ENCODE measurements at places on chromosomes 12 and 14. TPM values are rescaled to one million over a fixed set of nuclear protein-coding genes. Genes with fewer than 3 reads are reported as not detected.

GRCh38 chr14:55138091-55138490 is 9.0 kb downstream of the LGALS3 start:
- peak; percentile 83 for DNase-seq

- no peak for DNase-seq
These were observed 2.1 kb upstream of the PLEK2 start for GRCh38 chr14:67413806-67414769.

Gene RBM19
- 24.2 TPM for total RNA-seq

Gene FANCM
- total RNA-seq, result 7.7 TPM

Gene SERPINA5
- 4.1 TPM for total RNA-seq

DNA sequence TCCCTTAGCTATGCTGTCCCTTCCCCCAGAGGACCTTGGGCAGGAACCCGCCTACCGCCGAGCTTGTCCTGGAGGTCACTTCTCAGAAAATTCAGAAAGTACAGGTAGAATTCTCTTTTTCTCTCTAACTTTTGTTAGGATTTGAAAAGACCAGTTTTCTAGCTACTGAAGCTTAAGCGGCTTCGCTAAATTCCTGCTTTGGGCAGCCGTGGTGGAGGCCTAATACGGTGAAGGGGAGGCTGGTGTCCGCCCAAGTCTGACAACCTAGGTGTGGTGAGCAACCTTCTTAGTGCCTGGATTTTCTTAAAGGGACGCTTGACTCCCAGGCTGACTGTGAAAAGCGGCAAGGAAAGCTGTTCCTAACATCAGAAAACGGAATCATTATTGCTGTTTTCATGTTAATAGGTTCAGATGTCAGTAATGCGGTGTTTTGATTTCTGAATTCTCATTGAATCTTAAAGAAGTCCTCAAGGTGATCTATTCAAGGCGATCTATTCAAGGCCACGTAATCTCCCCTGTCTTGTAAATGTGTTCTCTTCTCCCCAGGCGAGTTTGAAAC is 835 bp downstream of the FGD4 start:
- no peak for DNase-seq

DNA sequence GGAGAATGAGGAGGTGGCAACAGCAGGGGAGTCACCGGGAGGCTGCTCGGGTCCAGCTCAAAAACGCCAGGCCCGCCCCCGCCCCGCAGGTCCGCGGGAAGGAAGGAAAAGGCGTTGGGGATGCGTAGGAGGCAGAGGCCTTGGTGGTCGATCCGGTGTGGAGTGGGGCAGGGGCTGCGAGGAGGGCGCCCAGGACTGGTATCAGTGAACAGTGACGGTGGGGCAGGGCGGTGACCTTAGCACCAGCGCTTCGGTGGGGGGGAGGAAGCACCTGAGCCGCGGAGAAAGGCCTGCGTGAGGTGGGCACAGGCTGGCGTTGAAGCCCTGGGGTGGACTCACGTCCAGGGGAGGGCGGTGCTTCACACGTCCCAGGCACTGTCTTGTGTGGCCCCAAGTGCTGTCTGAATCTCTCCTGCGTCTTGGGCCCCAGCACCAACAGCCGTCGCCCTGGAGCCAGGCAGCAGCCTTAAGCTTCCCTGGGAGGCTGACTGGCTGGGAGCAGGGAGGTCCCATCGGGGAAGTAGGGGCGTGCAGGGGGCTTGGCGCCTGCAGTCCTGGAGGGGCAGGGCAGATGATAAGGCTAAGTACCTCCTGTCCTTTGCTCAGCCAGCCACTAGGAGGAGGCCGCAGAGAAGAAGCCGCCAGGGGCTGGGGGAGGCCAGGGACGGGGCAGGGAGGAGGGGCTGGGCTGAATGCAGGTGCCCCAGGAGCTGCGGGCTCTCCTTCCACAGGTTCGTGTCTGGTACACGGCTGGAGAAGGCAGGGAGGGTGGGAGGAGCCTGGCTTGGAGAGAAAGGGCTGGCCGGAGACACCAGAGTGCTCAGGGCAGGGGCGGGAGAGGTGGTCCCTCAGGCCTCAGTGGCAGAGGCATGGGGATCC is 26.5 kb downstream of the ZBTB42 start:
- DNase-seq, result no peak

- no peak for DNase-seq
These were observed 555.1 kb downstream of the FOXG1 start for GRCh38 chr14:29321646-29322045.

DNA sequence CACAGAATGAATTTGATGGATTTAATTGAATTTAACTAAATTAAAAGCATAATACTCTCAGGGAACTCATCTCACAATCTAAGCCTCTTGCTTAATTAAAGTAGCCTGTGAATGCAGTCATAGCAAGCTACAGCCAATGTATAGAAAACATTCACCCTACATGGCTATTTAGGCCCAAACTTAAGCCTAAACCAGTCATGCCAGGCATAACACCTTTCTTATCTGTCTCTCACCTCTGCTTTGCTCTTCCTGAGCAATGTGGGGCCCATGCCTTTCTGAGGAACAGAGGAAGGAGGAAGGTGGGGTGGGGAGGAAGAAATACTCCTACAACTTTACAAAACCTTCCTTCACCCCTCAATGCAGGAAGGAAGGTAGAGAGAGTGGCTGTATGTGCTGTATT is 29.1 kb downstream of the IFNG-AS1 start:
- DNase-seq, result no peak

DNA sequence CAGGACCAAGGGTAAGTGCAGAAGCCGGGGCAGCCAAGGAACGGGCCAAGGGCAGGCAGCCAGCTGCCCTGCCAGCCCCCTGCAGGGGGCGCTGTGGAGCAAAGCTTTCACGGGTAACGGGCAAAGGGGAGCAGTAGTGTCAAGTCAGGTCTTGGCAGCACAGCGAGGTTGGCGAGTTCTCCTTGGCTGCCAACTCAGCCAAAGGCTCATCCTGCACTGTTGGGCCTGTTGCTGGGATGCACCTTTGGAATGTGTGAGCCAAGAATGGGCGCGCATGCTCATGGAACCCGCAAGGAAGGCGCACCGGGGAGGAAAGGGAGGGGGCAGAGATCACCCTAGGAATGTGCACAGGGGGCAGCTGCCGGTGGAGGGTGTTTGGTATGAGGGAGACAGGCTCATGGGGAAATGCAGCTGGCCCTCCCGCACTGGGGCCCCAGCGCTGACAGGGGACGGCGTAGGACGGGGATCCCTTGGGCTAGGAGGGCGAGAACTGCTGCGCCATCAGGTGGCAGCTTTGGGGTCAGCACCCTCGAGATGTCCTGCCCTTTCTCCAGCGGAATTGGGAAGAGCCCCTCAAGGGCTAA is 138.0 kb downstream of the ASCL4 start:
- peak; percentile 42 for DNase-seq

DNA sequence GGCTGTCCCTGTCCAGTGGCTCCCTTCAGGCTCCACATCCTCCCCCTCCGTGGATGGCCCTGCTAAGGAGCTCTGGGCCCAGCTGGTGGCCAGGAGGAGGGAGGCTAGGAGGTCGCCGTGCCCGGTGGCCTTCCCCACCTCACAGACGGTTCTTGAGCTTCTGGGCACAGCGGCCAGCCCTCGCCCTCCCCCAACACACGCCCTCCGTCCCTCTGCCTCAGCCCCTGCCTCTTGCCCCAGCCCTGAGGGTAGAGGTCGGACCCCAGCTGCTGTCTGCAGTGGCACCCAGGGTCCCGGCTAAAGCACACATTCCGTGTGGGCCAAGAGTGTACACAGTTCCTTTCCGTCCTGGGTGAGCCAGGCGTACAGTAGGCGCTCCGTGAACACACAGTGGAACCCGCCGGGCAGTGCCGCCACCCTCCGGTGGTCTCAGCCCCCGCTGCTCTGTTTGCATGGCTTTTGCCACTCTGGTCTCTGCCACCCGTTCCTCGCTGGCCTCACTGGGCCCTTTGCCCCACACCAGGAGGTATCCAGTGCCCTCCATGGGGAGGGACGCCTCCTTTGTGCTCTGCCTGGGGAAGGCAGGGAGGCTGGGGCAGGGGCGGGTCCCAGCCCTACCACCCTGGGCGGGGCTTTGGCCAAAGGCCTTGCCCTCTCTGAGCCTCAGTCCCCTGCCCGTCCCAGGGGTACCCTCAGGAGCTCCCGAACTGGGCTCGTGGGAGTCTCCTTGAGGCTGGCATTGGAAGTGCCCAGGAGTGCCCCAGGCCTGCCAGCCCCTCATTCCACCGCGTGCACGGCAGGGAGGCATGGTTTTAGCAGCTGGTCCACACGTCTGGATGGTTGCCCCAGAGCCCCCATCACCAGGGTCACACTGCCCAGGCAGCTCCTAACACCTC is 13.0 kb downstream of the TRMT61A start:
- DNase-seq, result no peak

Gene NTF3
- total RNA-seq, result 2.2 TPM

GRCh38 chr12:4118017-4118510 is 155.5 kb upstream of the CCND2 start:
- DNase-seq, result peak; percentile 64

- no peak for DNase-seq
These were observed 10.6 kb upstream of the FOXN3 start for GRCh38 chr14:89427426-89428172.

- no peak for DNase-seq
These were observed 224.4 kb downstream of the FBXL14 start for GRCh38 chr12:1369938-1370500.

Gene RHOJ
- total RNA-seq, result 0.65 TPM

- DNase-seq, result no peak
These were observed 307.8 kb upstream of the PRKD1 start for GRCh38 chr14:30235485-30235884.

- no peak for DNase-seq
These were observed 478 bp downstream of the RITA1 start for GRCh38 chr12:113186033-113186365.

All from lower leg skin (tissue), 4 donors.